ENCODE measurements at places on chromosomes 1 and 21.

- DNase-seq, result peak; percentile 14
Observed at GRCh38 chr1:210292231-210292871, 36.4 kb upstream of the HHAT start.

DNA sequence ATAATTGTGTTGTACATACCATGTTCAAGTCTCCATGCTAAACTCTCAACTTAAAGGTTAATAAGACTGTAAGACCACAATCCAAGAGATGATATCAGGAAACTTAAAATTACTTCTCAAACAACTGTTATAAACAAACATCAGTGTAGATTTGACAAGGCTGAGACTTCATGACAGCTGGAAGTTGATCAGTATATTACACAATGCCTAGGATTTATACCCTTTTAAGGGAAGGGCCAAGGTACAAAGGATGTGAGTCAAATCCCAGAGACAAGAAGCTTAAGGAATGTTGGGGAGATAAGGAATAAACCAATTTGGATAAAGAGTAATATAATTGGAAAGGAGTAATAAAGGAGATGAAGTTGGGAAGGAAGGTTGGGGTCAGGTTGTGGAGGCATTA lies 98.8 kb downstream of the LBR start:
- no peak for DNase-seq

DNA sequence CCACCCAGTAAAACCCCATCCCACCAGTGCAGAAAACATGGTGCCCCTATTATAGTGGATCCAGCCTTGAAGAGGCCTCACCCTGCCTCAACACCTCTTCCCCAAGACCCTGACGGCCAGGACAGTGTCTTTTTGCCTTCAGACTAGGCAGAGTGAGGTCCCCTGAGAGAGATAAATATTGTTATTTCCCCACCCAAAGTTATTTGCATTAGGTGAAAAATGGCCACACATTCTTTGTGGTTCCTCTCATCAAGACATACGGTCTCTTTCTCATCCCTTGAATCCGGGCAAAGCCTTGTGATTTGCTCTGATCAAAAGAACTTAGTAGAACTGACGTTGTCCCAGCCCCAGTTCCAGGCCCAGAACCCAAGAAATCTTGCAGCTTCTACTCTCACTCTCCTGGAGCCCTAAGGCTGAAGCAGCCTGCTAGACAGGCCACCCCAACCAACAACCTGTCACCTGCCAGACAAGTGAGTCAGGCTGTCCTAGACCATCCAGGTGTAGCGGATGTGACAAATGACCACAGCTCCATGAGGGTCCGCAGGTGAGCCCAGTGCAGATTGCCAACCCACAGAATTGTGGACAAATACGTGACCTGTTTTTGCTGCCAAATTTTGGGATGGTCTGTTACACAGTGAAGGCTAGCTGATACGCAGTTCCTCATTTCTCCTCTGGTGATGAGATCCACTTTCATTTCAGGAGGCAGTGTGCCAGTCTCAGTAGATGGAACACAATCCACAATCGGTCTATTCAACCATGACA lies 8.1 kb upstream of the SSU72 start:
- no peak for DNase-seq

DNA sequence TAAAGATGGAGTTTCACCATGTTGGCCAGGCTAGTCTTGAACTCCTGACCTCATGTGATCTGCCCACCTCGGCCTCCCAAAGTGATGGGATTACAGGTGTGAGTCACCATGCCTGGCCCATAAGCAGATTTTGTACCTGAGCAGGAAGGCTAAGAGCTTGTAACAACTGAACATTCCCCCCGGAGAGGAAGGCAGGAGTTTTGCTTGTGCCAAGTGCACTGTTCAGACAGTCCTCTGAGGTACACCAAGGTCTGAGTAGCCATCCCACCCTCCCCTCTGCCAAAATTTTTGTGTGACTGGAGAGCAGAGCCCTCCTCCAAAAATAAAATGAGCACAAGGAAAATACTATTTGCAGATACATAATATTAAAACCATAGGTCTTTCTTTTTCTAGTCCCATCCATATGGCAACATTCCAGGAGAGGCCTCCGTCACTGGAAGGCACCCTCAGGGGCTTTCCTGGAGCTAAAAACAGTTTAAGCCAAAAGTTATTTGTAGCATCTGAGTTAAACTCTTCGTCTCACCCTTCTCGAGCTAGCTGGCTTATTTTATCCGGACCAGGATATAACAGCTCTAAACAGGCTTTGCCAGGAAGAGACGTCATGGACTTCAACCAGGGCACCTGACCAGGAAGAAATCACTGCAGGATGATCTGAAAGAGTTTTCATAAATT lies 27.2 kb downstream of the CAPN2 start:
- no peak for DNase-seq

- DNase-seq, result no peak
Observed at GRCh38 chr21:42476388-42477331, 19.4 kb downstream of the RSPH1 start.

DNA sequence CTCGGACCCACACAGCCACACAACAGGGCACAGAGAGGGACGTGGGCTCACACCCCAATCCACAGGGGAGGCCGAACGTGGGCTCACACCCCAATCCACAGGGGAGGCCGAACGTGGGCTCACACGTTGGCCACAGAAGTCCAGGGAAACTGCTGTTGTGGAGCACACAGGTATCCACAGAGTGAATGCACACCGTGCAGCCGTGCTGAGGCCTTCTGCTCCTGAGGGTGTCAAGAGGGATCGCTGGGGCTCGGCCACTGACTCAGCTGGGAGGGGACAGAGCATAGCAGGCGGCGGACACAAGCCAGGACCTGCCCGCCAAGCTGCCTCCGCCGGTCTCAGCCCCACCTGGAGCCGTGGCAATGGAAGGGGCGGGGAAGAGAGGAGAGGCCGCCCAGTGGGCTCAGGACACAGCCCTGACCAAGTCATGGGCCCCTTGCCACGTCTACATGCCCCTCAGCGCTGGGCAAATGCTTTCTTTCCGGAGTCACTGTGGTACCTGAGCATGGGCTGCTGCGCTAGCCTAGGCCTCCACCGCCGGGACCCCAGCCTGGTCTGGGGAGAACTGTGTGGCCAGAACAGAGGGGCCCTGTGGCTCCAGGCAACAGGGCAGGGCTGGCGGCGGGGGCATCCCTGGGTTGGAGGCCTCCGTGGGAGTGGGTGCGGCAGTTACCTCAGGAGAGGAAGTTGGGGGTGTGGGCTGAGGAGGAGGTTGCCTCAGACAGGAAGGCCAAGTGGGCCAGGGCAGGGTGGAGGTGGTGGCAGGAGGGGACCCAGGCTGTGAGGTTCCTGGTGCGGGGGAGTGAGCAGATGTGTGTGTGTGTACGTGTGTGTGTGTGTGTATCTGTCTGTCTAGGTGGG lies 1.2 kb downstream of the SYTL1 start:
- peak; percentile 87 for DNase-seq

DNA sequence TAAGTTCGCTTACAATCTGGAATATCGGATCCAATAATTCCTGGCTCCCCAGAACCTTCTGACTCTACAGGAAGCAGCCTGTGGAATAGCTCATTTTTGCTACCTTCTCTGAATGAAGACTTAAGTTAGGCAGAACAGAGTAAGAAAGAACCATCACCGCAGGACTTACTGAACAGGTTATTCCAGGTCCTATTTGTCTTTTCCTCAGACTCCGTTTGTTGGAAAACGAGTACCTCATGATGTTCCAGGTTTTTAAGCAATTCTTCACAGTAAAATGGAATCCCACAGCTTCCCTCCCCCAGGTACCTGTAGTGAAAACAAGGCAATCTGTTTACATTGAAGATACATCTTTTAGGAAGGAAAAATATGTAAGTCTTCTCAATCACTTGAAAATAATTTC lies 59.8 kb downstream of the ADCY10 start:
- DNase-seq, result no peak

GRCh38 chr1:50155541-50155940 lies 46.8 kb downstream of the ELAVL4 start:
- DNase-seq, result no peak

DNA sequence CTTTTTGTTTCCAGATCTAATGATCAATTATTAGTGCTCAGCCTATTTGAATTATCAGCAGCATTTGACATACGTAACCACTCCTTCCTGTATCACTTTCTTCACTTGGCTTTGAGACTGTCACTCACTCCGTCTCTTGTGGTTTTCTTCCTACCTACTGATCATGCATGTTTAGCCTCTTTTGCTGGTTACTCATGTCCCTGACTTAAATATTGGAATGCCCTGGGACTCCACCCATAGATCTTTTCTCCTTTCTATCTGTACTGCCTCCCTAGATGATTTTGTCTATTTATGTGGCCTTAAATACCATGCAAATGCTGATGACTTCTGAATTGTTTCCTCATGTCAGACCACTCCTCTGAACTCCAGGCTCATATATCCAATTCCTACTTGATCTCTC lies 57.7 kb upstream of the PDE4B start:
- DNase-seq, result no peak

- DNase-seq, result no peak
Observed at GRCh38 chr1:29122682-29123052, 1.0 kb downstream of the TMEM200B start.

- DNase-seq, result no peak
Observed at GRCh38 chr1:190679044-190679443, 201.4 kb upstream of the BRINP3 start.

DNA sequence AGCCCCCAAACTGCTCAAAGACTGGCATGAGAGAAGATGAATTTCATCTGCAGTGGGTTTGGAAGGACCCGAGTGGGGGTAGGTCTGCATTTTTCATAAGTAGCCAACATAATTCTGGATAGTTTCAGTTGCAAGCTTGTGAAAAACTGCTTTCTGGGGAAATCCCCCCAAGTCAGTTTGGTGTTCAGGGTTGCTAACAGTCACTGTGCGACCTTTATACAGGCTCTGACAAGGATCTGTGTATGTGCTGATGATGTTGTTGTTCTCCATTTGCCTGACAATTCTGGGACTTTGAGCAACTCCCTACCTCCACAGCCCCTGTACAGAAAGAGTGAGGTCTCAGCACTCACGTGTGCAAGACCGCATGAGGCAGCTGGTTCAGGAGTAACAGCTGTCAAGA lies 87.9 kb downstream of the SUSD4 start:
- no peak for DNase-seq

DNA sequence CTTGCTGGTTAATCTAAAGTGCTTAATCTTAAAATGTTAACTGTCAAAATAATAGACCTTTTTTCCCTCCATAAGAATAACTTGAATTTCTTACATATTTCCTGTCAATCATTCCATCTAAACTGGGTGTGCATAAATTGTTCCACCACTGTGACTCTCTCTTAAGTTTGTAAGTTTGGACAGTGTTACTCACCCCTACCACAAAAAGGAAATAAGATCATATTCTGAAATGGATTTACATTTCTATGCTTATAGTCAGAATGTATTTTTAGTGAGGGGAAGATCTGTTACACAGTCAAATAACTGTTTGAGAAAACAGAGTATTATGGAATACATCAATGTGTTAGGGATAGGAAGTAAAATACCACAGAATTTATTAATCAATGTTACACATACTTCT lies 109.6 kb upstream of the DPYD start:
- DNase-seq, result no peak

DNA sequence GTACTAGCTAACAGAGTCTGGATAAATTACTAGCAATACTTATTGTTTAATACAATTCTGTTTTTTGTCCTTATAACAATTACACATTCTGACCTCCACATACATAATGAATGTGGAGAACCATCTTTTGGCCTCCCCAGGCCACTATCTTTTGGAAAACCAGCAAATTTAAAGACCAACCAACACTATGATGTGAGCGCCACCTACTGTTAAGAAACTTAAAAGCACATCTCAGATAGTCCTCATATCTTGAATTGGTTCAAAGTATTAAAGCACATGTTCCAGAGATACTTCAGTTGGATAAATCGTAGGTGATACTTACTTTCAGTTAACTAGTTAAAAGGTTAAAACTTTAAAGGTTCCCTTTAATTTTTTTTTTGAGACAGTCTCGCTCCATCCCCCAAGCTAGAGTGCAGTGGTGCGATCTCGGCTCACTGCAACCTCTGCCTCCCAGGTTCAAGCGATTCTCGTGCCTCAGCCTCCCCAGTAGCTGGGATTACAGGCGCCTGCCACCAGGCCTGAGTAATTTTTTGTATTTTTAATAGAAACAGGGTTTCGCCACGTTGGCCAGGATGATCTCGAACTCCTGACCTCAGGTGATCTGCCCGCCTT lies 29.3 kb upstream of the USP1 start:
- DNase-seq, result peak; percentile 56

DNA sequence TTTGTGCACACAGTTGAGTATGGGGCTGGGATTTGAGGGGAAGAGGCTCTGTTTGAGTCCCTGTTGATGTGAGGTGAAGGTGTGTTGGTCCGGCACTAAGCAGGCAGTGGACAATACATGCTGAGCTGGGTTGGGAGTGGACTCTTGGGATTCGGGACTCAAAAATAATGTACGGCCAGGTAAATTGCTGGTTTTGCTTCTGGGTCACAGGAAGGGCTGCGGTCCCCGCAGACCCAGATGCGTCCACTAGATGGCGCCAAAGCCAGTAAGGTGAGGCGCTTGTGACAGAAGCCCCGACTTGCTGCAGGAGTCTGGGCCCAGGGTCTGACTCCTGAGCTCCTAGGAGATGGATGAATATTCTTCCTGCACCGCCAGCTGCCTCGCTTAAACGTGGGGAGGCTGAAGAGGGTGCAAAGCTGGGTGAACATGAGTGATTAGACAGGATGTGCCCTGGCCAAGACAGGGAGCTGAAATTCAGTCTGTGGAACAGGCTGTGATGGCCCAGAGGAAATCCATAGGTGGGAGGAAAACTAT lies 61.4 kb downstream of the ACBD3 start:
- peak; percentile 87 for DNase-seq

DNA sequence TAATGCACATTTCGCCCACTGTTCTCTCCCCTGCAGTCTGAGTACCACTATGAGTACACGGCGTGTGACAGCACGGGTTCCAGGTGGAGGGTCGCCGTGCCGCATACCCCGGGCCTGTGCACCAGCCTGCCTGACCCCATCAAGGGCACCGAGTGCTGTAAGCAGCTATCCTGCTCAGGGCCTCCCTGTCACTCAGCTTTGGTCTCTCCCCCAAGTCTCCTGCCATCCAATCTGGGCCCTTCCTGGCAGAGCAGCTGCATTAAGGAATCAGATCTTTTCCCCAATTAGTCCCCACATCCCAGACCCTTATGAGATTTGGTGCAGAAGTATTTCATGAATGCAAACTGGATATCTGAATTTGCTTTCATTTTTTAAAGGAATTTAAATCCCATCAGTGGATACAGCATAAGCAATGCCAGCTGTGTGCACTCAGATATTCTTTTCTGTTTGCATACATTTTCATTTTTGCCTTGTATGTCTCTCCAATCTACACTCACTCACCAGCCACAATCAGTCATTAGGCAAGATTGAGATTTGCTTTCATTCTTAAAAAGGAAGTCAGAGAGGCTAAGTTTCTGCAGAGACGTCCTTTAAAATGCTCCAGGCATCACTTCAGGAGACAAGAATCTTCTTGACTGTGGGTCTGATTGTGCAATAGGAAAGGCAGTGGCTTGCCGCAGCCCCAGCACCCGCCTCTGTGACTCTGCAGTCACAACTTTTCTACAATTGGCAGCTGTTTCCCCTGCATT lies 48.1 kb downstream of the ELAPOR1 start:
- peak; percentile 34 for DNase-seq

GRCh38 chr1:214066190-214066589 lies 78.4 kb downstream of the PROX1 start:
- no peak for DNase-seq

- no peak for DNase-seq
Observed at GRCh38 chr1:78170859-78171258, 125.1 kb downstream of the GIPC2 start.

GRCh38 chr1:85372683-85373377 lies 92.1 kb downstream of the DDAH1 start:
- no peak for DNase-seq

Measured in CD4-positive, alpha-beta T cell treated with Interleukin-21 for 1 hour (primary cell).